ENCODE measurements at places on chromosomes 5 and 9. TPM values are rescaled to one million over a fixed set of nuclear protein-coding genes. Genes with fewer than 3 reads are reported as not detected.

Gene CCNJL
- 1.1 TPM for total RNA-seq

GRCh38 chr9:2758898-2759510 lies 41.7 kb downstream of the KCNV2 start:
- DNase-seq, result no peak

Gene MZB1
- total RNA-seq, result 3.4 TPM

Gene PLAC8L1
- total RNA-seq, result not detected

DNA sequence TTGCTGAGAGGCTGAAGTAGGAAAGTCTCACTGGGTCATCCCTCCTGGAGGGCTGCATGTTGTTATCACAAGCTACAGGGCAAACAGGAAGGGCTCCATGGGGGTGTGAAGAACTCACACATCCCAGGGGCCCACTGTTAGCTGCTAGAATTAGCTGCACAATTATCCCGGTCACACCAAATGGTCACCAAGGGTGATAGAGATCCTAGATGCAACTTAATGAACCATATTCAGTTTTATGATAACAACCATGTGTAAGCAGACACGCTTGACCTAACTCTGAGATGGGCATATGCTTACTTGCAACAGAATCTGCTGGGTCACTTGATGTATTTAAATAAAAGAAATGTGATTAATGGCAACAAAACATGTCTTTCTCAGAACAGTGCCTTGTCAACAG lies 143.5 kb upstream of the C6 start:
- no peak for DNase-seq

Gene NUTM2G
- total RNA-seq, result not detected

GRCh38 chr9:78573205-78573604 lies 276.3 kb downstream of the PSAT1 start:
- DNase-seq, result no peak

Gene UQCRQ
- 232 TPM for total RNA-seq

- no peak for DNase-seq
These were observed 107.3 kb upstream of the ANKRD55 start for GRCh38 chr5:56340196-56340980.

DNA sequence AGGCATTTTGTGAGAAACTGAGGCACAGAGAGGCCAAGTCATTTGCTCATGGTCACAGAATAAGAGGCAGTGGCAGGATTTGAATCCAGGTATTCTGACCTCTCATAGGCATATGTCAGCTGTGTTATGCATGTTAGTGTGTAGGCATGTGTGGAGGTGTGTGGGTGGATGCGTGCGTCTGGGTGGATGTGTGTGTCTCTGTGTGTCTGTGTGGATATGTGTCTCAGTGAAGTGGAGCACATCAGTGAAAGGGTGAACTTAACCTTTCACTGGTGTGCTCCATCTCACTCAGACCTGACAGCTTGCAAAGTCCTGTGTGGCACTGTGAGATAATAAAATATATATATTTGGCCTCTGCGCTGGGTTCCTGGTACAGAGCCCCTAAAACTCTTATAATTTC lies 32.0 kb upstream of the SMU1 start:
- no peak for DNase-seq

GRCh38 chr5:157912621-157913325 lies 53.8 kb upstream of the CLINT1 start:
- no peak for DNase-seq

Gene IFNA16
- not detected for total RNA-seq

Gene ASPN
- 7.4 TPM for total RNA-seq

- DNase-seq, result no peak
These were observed 162.8 kb downstream of the KCTD16 start for GRCh38 chr5:144333336-144333920.

Gene BSPRY
- 50.1 TPM for total RNA-seq

Gene CDX1
- not detected for total RNA-seq

Gene SPATA6L
- 2.5 TPM for total RNA-seq

Gene PTBP3
- total RNA-seq, result 103 TPM

DNA sequence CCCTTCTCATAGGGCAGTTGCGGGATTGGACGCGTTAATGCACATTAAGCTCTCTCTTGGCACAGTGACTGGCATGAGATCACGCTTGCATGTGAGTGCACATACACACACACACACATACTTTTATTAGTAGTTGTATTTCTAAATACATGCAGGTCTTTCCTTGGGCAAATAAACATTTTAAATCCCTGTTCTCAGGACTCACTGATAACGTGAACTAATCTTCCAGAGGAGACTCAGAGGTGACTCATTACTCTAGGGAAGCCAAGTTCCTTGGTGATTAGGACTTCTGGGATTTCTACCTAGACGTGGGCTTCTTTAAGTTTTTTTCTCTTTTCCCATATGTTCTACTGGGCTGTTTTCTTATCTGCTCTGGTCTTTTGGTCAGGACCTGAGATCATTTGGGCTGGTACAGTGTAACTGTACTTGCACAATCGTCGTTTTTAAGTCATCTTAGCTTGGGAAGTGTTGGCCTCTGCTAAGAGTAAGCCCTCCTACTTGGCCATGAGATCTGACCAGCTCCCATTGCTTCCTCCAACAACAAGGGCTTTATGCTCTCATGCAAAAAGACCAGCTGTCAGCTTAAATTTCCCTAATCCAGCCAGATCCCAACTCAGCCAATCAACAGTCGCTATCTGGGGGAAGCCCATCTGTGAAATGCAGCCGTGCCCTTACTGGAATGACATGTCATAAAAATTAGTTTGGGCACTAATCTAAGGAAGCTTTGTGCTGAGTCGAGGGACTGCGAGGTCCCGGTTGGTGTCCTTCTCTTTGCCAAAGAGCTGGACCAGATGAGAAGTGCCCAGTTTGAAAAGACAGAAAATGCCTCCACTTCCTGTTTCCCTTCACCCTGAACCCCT lies 176.4 kb upstream of the ANKRD55 start:
- DNase-seq, result no peak

GRCh38 chr5:172641359-172642050 lies 442 bp downstream of the NEURL1B start:
- no peak for DNase-seq

- no peak for DNase-seq
These were observed 29.8 kb downstream of the NCS1 start for GRCh38 chr9:130201974-130202373.

DNA sequence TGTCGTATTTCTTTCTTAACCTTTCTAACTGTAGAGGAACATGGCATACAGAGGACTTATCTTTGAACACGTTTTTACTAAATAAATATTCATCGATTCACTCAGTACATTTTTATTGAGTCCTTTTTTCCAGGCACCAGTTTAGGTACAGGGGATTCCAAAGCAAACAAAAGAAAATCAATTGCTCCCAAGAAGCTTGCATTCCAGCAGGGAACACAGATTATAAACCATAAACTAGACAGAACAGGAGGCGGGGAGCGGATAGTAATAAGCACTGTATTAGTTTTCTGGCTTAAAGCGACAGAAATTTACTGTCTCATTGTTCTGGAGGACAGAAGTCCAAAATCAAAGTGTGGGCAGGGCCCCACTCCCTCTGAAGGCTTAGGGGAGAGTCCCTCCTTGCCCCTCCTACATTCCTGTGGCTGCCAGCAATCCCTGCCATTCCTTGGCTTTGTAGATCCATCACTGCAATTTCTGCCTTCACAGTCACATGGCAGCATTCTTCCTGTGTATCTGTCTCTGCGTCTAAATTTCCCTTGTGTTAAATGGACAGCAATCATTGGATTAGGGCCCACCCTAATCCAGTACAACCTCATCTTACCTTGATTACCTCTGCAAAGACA lies 115.5 kb downstream of the COL23A1 start:
- DNase-seq, result no peak

DNA sequence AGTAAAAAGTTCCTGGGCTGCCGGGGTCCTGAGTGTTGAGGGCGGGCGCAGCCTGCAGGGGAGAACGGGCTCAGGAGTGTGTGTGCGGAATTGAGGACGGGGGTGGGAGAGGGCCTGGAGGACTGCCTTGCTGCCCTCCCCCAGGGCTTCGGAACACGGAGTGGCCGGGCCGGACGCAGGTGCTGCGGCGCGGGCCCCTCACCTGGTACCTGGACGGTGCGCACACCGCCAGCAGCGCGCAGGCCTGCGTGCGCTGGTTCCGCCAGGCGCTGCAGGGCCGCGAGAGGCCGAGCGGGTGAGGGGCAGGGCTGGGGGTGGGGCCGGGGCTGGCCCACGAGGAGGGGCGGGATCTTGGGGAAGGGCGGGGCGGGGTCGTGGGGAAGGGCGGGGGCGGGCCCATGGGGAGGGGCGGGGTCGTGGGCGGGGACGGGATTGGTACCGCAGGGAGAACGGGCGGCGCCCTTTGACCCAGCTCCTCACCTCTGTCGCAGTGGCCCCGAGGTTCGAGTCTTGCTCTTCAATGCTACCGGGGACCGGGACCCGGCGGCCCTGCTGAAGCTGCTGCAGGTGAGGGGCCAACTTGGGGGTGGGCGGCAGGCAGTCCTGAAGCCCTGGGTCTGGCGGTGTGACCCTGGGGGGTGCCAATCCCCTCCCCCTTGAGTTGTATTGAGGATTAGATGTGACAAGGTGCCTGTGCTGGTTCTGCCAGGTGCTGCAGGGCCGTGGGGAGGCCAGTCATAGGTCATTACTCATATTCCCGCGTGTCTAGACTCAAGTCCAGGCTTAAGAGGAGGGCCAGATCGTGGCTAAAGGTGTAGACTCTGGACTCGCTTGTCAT lies 7.1 kb downstream of the FPGS start:
- DNase-seq, result no peak

DNA sequence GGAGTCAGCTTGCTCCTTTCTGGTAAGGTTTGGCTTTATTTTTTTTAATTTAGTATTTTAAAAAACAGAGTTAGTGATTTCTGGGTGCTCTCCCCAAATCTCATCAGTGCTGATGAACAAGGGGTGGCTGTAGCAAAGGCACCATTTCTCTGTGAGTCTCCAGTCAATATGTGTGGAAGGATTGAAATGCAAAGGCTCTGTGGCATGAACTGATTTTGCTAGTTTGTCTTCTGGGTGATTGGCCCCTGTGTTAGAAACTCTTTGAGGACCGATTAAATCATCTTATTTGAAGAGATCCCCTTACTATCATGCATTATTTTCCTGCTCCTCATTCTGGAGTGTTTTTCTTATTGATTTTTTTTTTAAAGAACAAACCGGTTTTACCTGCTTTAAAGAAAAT lies 596 bp downstream of the TEK start:
- DNase-seq, result no peak

GRCh38 chr9:93468763-93469456 lies 15.5 kb upstream of the FAM120AOS start:
- no peak for DNase-seq

GRCh38 chr9:127167560-127168326 lies 45.3 kb upstream of the ANGPTL2 start:
- no peak for DNase-seq

DNA sequence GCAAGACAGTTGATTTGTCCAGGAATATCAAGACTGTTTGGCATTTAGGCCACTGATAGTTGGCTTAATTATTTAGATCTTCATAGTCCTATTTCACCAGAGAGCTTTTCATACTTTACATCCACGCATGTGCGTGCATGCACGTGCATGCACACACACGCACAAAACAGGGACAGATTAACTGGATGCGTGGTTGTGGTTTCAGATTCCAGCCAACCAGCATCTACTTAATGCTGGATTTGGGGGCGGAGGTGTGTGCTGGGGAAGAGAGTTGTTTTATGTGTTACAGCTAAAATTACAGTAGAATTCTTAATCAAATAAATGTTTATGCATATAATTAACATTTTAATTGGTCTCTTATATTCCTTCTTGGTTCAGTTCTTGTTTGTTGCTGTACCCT lies 7.3 kb downstream of the RNF14 start:
- DNase-seq, result no peak

GRCh38 chr5:23428705-23429104 lies 78.7 kb upstream of the PRDM9 start:
- no peak for DNase-seq

DNA sequence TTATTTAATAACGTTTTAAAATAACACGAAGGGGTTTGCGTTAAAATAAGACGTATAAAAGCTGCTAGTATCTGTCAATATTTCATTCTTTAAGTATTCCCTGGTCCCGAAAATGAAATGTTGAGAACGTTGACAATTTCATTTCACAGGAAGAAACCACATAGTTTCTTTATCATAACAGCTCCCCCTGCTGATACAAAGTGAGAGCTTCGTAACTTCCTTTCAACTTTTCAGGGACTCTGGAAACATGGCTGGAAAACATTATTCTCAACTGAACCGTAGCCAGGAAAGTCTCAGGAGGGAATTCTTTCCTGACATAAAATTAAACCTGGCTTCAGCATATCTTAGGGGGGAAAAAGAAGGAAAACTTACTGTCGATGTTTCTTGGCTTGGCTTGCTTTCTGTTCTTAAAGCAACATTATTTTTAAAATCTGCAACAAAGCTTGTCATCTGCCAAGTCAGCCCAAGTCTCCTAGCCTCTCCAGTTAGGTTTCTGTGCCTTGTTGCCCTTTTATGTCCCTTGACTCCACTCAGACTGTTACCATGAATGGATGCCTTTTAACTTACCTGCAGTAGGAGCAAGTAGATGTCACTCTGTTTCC lies 122.9 kb upstream of the DAB2 start:
- no peak for DNase-seq

GRCh38 chr5:103255691-103256090 lies 2.9 kb upstream of the MACIR start:
- no peak for DNase-seq

DNA sequence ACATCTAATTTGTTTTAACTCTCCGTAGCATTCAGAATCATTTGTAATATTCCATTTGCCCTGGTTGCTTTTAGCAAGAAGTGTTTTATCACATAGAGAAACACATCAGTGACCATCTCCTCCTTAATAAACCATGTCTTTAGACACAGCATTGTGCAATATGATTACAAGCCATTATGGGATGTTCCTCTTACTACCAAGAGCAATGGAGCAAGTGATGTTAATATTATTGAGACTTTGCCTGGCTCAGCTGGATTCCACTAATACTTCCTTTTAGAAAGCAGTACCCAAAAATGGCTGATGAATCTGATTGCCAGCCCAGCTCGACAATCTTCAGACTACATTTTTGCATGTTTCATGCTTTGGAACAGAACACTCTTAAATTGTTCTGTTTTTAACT lies 364.2 kb downstream of the OSTF1 start:
- DNase-seq, result no peak

DNA sequence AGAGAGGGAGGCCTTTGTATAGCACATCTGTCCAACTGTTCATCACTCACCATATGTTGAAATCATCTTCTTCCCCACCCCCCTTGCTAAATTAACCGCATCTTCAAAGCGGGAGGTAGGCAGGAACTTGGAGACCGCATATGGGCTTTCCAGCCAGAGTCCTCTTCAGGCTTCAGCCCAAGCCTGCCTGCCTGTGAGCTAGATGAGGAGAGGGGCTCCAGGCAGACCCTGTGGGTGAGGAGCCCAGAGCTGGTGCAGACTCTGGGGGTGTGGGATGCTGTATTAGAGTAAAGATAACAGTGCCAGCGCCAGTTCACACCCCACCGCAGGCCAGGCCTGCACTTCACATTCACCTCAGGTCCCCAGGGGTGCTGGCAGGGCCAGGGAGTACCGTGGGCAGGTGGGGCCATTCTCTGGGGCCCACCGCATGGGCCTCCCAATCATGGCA lies 16.2 kb downstream of the PRRC2B start:
- DNase-seq, result no peak

GRCh38 chr5:65263321-65263720 lies 218.4 kb downstream of the ADAMTS6 start:
- no peak for DNase-seq

GRCh38 chr5:60674251-60675069 lies 25.5 kb downstream of the DEPDC1B start:
- no peak for DNase-seq

All from esophagus squamous epithelium (tissue), 5 donors.